ENCODE measurements at places on chromosomes 4 and X.

- DNase-seq, result no peak
Observed at GRCh38 chrX:9557091-9557490, 92.2 kb downstream of the TBL1X start.

DNA sequence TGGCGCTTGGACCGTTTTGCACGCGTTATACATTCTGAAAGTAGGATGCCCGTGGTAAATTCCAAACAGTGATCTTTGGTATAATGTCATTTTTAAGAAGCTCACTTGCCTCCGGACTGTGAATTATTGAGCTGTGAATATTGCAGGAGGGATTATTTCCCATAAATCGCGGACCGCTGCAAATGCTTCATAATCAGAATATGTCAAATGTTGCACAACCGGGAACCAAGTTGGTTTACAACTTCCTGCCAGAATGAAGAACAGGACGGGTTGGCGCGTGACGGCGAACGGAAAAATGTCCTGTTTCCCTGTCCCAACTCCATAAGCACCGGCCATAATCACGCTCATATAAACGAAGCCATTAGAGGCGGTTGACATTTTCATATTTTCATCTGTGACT is 67.6 kb downstream of the SHOX start:
- DNase-seq, result no peak

GRCh38 chr4:28686618-28687017 is 1826.0 kb downstream of the STIM2 start:
- no peak for DNase-seq

DNA sequence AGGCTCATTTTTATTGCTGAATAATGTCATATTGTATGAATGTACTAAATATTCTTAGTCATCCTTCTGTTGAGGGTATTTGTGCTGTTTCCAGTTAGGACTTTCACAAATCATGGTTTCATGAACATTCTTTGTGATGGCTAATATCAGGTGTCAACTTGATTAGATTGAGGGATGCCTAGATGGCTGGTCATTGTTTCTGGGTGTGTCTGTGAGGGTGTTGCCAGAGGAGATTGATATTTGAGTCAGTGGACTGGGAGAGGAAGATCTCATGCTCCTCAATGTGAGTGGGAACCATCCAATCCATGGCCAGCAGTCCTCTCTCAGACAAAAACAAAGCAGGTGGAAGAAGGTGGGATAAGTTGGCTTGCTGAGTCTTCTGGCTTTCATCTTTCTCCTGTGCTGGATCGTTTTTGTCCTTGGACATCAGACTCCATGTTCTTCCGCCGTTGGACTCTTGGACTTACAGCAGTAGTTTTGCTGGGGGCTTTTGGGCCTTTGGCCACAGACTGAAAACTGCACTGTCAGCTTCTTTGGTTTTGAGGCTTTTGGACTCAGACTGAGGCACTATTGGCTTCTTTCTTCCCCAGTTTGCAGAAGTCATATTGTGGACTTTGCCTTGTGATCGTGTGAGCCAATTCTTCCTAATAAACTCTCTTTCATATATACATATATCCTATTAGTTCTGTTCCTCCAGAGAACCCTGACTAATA is 11.9 kb upstream of the HS3ST1 start:
- no peak for DNase-seq

GRCh38 chr4:91448668-91449330 is 855.0 kb upstream of the GRID2 start:
- DNase-seq, result no peak

DNA sequence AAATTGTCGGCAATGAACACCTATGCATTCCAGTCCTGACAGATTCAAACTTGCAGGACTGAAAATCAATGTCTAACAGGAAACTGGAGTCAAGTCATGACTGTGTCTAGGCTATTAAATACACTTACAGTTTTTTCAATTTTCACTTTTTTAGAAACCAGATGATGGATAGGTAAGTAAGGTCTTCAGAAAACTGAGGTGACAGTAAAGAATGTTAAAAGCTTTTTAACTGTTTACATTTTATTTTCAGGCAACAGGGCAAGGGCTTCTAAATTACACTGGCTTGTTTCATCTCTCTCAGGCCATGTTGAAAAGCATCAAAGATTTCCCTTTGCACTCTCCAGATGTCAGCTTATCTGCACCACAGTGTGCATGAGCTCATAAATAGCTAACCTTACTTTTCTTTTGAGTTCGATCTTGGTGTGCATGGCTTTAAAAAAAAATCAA is 65.2 kb downstream of the SEC24D start:
- DNase-seq, result no peak

Measured in activated CD4-positive, alpha-beta memory T cell treated with anti-CD3 and anti-CD28 coated beads, Interleukin-2, amount 10 ng/mL, durations not matched to agents 7 days and 5 days (primary cell).